ENCODE measurements at places on chromosomes 16 and 17. TPM values are rescaled to one million over a fixed set of nuclear protein-coding genes. Genes with fewer than 3 reads are reported as not detected.

DNA sequence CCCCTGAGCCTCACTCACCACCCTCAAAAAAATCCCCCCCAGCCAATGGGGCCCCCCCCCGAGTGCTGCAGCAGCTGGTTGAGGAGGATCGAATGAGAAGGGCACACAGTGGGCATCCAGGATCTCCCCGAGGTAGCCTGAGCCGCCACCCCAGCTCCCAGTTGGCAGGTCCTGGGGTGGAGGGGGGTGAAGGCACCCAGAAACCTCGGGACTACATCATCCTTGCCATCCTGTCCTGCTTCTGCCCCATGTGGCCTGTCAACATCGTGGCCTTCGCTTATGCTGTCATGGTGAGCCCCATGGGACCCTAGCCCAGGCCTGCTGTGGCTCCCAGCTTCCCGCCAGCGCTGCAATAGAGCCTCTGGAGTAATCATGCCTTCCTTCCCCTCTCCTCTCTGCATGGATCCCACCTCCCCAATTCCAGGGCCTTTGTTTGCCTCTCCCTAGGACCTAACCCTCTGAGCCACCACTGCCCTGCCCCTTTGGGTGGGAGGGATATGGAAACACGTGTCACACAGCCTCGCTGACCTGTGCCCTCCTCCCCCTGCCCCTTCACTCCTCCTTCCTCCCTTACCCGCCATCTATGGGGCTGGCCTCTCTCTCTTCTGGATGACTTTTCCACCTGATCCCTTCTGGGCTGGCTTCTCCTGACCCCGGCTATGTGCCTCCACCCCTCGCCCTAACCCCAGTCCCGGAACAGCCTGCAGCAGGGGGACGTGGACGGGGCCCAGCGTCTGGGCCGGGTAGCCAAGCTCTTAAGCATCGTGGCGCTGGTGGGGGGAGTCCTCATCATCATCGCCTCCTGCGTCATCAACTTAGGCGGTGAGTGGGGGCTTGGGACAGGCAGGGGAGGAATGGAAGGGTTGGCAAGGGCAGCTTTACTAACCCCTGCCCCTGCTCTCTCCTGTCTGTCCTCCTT is 1.9 kb downstream of the PRRT2 start:
- DNase-seq: no peak

- no peak for DNase-seq
Measured at GRCh38 chr16:80806927-80807340, 2.5 kb upstream of the CDYL2 start.

GRCh38 chr17:50699410-50699809 is 8.3 kb downstream of the ANKRD40 start:
- no peak for DNase-seq

GRCh38 chr16:80503107-80503506 is 37.7 kb upstream of the DYNLRB2 start:
- no peak for DNase-seq

DNA sequence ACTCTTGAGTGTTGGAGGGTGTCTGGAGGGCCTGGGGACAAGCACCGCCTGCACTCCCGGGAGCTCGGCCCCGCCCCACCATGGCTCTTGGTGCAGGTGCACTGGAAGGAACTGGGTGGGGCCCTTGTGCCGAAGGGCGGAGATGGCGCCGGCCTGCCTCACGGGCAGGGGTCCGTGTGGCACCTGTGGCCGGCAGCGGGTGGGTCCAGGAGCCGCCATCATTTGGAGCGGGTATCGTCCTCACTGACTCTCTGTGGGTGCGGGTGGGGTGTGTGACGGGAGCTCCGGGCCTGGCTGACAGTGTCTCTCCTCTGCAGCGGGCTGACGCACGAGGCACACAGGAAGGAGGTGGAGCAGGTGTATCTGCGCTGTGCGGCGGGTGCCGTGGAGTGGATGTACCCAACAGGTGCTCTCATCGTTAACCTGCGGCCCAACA is 5.2 kb downstream of the METRNL start:
- DNase-seq: no peak

- no peak for DNase-seq
Measured at GRCh38 chr16:386641-387156, 4.9 kb upstream of the PGAP6 start.

GRCh38 chr17:8608001-8608400 is 22.5 kb downstream of the MYH10 start:
- DNase-seq: no peak

GRCh38 chr16:69365901-69366300 is 14.3 kb upstream of the TMED6 start:
- DNase-seq: no peak

- no peak for DNase-seq
Measured at GRCh38 chr17:67931227-67931626, 65.0 kb downstream of the C17orf58 start.

- no peak for DNase-seq
Measured at GRCh38 chr16:81696961-81697615, 82.0 kb upstream of the PLCG2 start.

- no peak for DNase-seq
Measured at GRCh38 chr16:31286421-31287032, 26.8 kb downstream of the ITGAM start.

- DNase-seq: no peak
Measured at GRCh38 chr17:83012868-83013778, 66.3 kb upstream of the METRNL start.

GALR2 gene
- 0.32 TPM for total RNA-seq

PRR29 gene
- total RNA-seq: not detected

SULT1A4 gene
- total RNA-seq: 2.1 TPM

KRT27 gene
- total RNA-seq: not detected
